Activated naive CD4-positive, alpha-beta T cell treated with anti-CD3 and anti-CD28 coated beads, Interleukin-2, amount 50 U/mL, for 72 hours (primary cell): ENCODE measurements at places on chromosomes 3 and 15.
A peak's percentile ranks its signal among the peaks of the same experiment; 100 is the strongest.

DNA sequence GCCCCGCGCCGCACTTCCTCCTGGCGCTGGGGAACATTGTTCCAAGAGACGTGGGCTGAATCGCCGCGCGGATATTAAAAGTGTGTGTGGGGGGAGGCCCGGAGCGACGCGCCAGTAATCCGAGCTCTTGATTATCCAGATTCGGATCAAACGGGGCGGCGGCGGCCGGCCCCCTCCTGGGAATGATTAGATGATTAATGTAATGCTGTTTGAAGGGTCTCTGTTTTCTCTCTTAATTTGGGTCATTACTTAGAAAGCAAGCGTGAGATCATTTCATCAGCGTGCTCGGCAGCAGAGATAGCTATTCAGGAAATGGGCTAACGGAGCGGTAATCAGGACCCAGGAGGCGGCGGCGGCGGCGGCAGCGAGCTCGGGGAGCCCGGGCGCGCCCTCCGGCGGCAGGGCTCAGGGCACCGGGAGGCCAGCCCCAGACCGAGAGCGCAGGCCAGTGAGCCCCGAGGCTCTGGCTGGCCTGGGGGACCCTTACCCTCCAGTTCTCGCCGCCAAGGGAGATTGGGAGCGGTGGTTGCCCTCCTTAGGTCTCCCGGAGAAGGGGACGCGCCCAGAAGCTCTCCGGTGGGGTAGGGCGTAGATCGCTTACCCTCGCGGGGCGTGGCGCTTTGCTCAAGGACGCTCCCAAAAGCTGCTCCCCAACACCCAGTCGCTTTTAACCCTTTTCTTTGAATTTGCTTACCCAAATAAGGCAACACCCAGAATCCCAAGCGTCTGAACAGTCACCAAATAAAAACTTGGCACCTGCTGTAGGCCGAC is 4.5 kb downstream of the FEZF2 start:
- DNase-seq, result no peak

GRCh38 chr15:71329497-71330260 is 214.4 kb downstream of the THSD4 start:
- DNase-seq, result no peak

DNA sequence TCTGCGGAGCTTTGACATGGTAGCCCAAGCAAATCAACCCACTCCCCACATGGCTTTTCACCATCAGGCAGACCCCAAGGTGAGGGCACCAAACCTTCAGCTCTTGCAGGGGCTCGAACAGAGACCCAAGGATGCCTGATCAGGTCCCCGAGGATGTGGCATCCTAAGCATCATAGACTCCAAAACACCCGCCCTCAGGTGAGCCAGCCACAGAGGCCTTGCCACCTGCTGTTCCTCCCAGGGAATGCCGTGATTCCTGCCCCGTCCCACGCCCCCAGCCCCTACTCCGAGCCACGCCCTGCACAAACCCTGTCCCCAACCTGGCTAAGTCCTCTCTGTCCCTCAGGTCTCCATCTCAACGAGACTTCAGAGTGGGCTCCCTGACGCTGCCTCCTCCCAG is 34.7 kb upstream of the SLC41A3 start:
- no peak for DNase-seq

DNA sequence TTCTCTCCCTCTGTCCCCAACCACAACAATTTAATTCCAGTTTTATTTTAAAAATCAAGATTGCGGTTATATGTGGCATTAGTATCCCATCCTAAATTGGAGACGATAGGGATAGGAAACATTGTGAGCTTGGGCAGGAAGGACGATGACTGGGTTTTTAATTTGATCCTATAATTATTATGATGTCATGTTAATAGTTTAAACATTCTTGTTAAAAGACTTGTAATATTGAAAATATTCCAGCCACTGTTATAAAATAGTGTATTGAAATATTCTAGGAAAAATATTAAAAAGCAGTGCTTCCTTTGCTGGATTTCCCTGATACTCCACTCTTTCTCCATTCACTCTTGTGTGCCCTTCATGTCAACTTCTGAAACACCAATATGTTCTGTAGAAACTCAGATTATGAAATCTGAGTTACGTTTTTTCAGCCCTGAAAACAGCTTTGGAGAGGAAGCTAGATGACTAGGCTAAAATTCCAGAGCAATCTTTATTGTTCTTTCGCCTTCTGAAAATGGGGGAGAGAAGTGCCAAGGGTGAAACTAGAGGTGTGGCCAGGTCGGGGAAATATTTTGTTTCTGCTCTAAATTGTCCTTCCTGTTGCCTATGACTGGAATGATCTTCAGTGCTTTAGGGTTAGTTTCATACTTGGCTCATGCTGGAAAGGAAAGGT is 46.1 kb upstream of the MAP3K13 start:
- DNase-seq, result no peak

GRCh38 chr15:31267161-31268107 is 59.2 kb upstream of the KLF13 start:
- no peak for DNase-seq

GRCh38 chr3:89173546-89173945 is 66.1 kb downstream of the EPHA3 start:
- DNase-seq, result no peak

GRCh38 chr3:145578471-145578870 is 582.5 kb downstream of the PLOD2 start:
- no peak for DNase-seq

DNA sequence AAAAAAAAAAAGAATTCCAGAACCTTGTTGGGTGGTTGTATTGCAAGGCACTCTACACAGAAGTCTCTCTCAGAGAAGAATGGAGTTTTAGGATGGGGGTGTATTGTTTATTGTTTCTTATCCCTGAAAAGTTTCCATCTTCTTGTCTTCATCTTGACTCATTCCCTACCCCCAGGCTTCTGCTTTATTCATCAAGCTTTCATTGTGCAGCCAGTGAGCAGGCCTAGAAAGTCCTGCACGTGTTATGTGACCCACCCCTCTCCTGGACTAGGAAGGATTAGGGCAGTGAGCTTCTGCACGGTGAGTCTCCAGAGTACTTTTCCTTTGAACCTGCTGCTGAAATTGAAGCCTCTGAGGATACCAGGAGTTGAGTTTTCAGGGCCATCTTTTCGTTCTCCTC is 150.9 kb upstream of the IL12A start:
- no peak for DNase-seq

GRCh38 chr3:113531826-113532697 is at the start of gene SIDT1:
Gene SIDT1, plus strand, starts transcription at chr3:113532555. Its CDS starts 467 bp downstream, at chr3:113533022.
- DNase-seq, result peak; percentile 59

DNA sequence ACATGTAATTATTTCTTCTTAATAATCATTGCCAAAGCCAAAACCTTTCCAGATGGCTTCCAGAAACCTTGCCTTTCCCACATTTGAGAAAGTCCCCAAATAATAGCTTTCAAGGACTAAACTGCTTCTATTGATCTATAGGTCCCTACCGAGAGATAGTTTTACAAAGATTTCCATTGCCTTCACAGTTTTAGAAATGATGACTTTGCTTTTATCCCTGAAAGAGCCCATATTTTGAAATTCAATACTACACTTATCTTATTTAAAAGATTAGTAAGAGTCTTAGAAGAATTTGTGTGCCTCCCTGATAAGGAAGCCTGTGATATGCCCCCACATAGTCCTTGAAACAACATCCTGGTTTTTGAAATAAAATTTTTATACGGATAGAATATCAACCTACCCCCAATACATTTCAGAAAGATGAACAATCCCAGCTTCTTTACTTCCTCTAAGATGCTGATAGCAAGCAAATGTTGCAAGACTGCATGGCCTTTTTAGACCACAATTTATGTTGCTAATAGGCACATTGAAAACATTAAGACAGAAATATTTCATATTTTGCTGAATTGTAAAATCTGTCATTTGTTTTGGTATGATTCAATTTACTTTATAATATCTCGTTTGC is 146.3 kb downstream of the TMCO5A start:
- DNase-seq, result no peak

GRCh38 chr3:20073683-20074082 is 33.4 kb downstream of the KAT2B start:
- DNase-seq, result no peak

DNA sequence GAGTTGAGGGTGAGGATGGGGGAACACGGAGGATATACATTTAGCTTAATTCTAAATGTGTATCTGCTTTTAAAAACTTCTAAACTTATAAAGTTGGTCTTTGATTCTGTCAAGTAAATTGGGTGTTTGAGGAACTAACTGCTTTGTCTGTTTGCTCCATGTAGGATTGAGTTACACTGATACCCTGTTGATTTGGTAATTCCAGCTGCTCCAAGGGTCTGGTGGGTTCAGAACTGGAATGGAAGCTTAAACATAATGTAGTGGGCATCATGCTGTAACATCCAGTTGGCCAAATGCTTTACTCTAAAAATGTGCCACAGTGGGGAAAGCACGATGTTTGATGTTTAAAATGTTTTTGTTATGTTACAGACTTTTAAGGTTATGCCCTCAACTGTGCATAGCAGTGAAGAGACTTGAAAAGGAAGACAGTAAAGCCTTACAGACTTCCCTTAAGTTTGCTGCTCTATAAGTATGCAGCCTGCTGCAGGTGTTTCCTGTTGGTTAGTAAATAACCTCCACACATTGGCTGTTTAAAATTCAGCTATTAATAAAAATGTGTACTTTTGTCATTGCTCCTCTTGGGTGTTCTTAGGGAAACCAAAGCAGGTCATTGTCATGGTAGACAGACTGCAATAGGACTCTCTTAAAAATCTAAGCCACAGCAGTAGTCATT is 5.9 kb upstream of the EDEM1 start:
- DNase-seq, result no peak

GRCh38 chr15:93866476-93866875 is 364.9 kb upstream of the MCTP2 start:
- DNase-seq, result no peak

DNA sequence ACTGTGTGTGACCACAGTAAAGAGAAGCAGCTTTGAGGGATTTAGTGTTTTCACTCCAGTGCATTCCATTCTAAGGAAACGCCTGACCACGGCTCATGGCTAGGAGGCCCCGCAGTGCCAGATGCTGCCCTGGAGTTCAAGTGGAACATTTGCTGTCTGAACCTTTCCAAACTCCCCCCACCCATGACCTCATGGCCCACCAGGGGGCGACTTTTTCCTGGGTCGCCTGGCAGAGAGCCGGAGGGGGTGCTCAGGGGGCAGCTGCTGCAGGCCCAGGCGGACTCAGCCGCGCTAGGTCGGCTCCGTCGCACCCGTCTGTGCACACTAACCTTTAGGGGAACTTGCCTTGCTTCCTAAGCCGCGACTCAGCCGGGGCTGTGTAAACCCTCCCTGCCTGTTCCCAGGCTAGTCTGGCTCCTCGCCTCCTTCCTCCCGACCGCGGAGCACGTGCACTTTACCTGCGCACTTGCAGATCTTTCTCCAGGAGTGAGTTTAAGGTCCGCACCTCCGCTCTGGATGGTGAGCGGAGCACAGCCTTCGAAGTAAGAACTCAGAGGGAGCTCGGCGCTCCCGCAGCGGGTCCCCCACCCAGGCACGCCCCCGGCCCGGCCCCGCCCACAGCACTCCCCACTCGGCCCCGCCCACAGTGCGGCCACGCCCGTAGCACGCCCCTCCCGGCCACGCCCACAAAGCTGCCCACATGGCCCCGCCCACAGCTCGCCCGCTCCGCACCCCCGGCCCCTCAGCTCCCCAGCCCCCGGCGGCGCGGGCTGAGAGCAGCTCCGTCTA is at the start of gene OCA2:
TSS of gene OCA2 (minus strand) at position 550 of the 789 bp plus-strand sequence. CDS start 17,441 bp downstream, outside the sequence.
- DNase-seq, result no peak

GRCh38 chr3:112619295-112619694 is 21.6 kb downstream of the CCDC80 start:
- no peak for DNase-seq

DNA sequence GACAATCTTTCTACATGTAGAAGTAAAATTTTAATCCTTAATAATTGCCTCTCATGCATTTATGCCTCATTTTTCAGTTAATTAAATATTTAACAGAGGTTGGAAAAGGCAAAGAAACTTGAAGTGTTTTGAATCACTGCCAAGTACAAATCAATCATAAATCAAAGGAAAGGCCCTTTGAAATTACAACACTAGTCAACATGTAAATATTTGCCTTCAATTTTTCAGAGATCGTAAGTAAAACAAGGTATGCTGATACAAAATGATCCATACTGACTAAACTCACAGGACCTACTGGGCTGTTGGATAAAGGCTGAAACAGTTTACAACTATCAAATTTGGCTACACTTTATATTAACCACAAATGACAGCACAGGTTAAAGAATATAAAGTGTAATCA is 33.9 kb downstream of the ZBBX start:
- no peak for DNase-seq

- no peak for DNase-seq
Observed at GRCh38 chr3:59818033-59818918, 768.5 kb upstream of the CFAP20DC start.

DNA sequence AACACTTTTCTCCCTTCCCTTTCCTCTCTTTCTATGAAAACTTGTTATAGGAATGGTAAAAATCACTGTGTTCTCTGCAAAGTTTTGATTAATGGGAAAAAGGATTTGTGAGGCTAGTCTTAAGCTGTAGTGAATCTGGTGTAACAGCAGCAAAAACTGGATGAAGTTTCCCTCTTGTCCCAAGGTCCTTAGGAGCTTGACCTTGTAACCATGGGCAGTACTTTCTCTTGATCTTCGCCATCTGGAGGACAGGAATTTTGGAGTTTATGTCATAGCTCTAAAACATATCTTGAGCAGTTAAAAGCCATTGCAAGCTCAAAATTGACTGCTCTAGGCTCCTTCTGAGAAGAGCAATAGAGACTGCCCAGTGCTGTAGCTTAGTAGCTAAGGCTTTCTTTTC is 56.5 kb upstream of the GPD1L start:
- DNase-seq, result no peak

- no peak for DNase-seq
Observed at GRCh38 chr3:53650424-53650823, 156.0 kb downstream of the CACNA1D start.

GRCh38 chr3:143155756-143156155 is 36.2 kb downstream of the CHST2 start:
- no peak for DNase-seq

DNA sequence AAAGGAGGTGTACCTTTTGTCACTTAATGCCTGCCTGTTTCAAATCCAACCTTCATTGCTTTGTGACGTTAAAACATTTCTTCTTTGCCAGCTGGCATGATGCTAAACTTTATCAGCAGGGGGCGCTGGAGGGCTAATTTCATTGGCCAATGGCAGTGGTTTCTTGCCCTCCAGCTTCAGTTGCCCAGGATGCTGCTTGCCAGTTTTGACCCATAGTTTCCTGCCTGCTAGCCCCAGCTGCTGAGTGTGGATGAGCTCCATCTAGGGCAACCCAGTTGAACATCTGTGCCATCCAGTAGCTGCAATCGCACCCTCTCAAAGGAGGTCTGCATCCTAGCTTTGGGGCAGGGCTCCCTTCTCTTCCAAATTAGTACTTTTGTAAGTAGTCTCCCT is 22.1 kb downstream of the ACKR2 start:
- DNase-seq, result peak; percentile 71

DNA sequence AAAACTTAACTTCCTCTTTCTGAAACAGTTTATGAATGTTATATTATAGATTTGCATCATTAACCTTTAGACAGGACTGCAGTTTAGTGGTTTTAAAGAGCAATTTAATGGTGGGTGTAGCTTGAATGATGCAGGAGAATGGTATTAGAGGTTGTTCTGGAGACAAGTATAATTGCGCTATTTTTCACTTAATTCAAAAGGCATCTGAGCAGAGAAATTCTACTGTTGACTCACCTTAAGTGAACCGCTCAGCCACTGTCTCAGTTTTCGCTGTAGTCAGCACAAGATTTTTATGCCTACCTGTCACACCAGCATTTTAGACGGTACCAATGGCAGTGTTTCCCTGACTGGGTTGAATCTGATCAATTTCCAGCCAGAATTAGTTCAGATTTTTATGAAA is 348.8 kb upstream of the DCBLD2 start:
- DNase-seq, result no peak
